ENCODE measurements at places on chromosomes 5 and 9.
A peak's percentile ranks its signal among the peaks of the same experiment; 100 is the strongest.

DNA sequence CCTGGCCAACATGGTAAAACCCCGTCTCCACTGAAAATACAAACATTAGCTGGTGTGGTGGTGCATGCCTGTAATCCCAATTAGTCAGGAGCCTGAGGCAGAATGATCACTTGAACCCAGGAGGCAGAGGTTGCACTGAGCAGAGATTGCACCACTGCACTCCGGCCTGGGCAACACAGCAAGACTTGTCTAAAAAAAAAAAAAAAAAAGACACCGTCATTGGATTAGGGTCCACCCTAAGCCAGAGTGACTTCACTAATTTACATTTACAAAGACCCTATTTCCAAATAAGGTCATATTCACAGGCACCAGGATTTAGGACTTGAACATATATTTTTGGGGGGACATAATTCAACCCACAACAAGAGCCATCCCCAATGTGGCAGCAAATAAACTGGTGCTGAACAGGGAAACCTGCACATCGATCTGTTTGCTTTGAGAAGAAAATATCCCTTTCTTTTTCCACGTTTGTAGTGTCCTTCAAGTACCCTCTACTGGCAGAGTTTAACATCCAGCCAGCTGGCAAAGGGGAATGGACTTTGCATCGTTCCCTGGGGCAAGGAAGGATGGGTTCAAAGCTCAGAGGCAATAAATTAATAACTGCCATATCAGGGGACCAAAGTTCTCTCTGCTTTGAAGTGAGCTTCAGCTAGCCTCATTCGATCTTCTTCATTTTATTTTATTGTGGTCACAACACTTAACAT, 3.7 kb upstream of the DNAJC25 start:
- no peak for ATAC-seq

DNA sequence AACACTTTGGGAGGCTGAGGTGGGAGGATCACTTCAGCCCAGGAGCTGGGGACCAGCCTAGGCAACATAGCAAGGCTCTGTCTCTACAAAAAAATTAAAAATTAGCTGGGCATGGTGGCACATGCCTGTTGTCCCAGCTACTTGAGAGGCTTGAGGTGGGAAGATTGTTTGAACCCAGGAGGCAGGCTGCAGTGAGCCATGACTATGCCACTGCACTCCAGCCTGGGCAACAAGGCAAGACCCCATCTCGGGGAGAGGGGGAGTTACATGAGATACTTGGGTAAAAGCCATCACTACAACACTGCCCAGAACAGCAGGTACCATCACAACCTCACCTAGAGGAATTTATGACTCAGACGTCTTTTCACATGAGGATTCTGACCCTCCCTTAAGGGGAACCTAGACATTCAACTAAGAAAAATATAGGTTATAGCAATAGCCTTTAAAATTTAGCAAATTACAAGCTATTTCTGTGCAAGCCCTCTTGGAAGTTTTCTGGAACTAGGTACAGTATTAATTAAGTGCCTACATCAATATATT, 143.5 kb downstream of the NFIB start:
- no peak for ATAC-seq

GRCh38 chr9:4982721-4983482, 2.2 kb upstream of the JAK2 start:
- no peak for ATAC-seq

DNA sequence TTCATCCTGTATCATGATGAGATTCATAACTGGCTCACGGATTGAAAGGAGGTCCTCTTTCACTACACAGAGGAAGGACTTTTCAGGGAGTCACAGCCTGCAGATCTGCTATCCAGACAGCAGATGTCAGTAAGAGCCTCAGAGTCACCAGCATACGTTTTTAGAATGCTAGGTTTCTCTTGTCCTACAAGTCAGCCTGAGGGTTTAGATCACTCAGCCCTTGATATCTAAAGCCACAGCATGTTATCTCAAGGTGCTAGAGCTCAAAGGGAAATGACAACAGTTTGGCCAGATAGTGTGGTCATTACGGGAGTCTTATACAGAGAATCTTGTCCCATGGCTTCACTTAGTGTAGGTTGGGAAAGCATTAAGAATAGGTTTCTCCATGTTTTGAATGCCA, 30.9 kb upstream of the SLC46A2 start:
- ATAC-seq, result peak; percentile 81

GRCh38 chr9:114549697-114550330, 37.8 kb upstream of the ATP6V1G1 start:
- peak; percentile 47 for ATAC-seq

GRCh38 chr9:6194934-6195333, 20.7 kb upstream of the IL33 start:
- no peak for ATAC-seq

GRCh38 chr9:36074870-36075532, 38.3 kb downstream of the RECK start:
- peak; percentile 90 for ATAC-seq

All from SK-N-SH treated with all-trans-retinoic acid at 6 μM for 48 hours (cell line).